MCF 10A (cell line): ENCODE measurements at places on chromosomes 2 and 18.
A peak's percentile ranks its signal among the peaks of the same experiment; 100 is the strongest.

GRCh38 chr2:54704688-54705605 is 18.5 kb upstream of the EML6 start:
- DNase-seq, result peak; percentile 77

DNA sequence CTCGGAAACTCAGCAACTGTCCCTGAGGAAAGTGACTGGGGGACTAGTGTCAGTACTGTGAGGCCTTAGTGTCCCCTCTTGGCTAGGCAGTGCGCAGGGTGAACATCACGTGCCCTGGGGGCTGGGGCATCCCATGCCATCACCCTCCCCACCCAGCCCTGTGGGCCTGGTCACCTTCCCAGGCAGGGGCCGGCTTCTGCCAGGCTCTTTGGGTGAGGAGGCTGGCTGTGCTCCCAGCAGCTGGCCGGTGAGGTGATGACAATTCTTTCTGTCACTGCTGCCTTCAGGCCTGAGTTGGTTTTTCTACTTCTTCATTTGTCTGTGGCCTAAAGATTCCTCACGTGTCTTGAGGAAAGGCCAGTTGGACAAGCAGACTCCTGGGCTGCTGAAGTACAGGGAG is 180.8 kb downstream of the KLHL29 start:
- no peak for DNase-seq

GRCh38 chr2:190188289-190188688 is 125.8 kb upstream of the MSTN start:
- no peak for DNase-seq

- DNase-seq, result no peak
Observed at GRCh38 chr18:8745355-8746014, 40.1 kb downstream of the MTCL1 start.

- peak; percentile 18 for DNase-seq
Observed at GRCh38 chr2:75828826-75829225, 118.1 kb upstream of the GCFC2 start.

DNA sequence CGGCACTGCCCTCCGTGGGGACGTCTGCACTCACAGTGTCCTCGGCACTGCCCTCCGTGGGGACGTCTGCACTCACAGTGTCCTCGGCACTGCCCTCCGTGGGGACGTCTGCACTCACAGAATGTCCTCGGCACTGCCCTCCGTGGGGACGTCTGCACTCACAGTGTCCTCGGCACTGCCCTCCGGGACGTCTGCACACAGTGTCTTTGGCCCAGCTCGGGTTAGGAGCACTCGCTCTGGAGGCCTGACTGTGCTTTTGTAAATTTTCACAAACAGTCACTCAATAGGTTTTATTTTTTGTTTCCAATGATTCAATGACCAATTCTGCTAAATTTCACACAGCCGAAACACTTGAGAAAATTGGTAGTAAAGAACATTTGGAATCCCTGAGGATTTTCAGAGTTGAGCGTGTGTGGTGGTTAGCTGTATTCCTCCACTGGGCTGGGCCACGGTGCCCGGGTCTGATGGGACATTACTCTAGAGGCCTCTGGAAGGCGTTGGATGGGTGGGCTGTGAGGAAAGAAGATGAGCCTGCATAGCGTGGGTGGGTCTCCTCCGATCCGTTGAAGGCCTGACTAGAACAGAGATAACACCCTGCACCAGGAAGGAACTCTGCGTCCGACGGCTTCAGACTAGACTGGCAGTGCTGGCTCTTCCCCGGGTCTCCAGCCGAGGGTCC is 134.8 kb downstream of the RTP5 start:
- no peak for DNase-seq

DNA sequence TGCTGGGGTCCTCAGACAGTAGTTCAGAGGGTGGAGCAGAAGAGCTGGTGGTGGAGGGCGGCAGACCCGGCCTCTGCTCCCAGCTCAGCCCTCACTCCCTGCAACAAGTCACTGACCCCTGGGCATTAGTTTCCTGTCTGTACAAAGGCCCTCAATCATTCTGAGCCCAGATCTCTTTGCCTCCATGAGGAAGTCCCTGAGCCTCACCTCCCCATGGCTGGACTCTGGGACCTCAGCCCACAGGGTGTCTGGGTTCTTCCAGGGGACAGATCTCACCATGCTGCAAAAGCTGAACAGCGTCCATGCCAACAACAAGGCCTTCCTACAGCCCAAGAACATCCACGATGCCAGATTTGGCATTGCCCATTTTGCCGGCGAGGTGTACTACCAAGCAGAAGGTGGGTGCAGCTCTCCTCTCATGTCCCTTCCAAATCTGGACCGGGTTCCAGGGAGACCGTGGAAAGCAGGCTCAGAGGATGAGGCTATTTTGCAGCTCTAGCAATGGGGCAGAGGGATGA is 49.1 kb downstream of the MYO7B start:
- no peak for DNase-seq

GRCh38 chr2:100813527-100813926 is 6.4 kb upstream of the NPAS2 start:
- peak; percentile 33 for DNase-seq

- peak; percentile 58 for DNase-seq
Observed at GRCh38 chr2:171086352-171087290, 74.1 kb downstream of the TLK1 start.

DNA sequence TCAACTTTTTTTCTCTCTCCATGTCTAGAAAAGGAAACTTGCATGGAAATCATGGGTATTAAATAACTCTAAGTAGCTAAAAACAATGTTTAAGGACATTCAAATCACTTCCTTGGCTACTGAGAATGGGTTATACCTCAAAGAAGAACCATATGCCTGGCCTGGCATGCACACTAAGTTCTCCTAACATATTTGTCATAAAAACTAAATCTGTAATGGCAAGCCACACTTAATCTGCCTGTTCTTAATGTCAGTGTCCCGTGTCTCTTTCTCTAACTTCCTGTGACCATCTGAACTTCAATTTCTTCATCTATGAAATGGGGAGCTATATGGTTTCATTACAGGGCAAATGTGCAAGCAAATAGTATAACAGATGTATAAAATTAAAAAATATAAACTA is 11.1 kb downstream of the PDE1A start:
- no peak for DNase-seq

DNA sequence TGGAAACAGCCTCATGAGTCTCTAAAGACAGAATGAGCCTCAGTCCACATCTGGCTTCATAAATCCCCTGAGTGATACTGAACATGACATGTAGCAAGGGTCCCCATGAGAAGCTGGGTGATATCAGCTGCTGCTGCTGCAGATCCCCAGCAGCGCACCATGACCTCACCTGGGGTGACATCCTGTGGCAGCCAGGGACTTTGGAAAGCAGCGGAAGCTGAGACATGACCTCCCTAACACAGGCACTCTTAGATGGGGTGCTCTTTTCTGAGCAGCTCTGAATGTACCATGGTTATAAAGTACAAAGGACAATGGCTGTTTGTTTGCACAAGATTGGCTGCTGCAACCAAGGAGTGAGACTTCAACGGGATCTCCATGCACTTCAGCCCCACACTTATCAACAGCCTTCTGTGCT is 74.7 kb upstream of the TMEM200C start:
- DNase-seq, result no peak

DNA sequence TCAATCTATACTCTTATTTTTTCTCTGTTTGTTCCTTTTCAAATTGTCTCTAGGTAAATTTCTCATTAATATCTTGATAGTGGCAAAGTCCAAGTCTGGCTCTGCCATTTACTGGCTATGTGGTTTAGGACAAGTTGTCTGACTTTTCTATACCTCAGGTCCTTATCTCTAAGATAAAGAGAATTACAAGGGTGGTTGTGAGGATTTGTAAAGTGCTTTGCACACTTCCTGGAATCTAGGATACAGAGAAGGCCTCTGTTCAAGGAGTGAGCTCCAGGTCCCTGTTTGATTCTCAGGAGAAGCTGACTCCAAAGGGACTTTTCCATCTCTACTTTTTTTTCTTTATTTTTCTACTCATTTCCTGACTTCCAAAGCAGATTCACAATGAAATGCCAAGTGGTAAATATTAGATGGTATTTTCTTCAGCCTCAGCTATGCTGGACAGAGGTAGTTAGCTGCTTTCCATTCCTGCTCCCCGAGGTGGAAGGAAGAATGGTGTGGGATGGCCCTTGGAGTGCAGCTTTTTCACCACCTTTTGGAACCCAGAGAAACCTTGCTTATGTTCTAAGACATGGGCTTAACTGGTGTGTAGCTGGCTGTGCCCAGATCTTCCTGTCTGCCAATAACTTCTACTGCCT is 90.5 kb downstream of the GALNT1 start:
- DNase-seq, result peak; percentile 0

DNA sequence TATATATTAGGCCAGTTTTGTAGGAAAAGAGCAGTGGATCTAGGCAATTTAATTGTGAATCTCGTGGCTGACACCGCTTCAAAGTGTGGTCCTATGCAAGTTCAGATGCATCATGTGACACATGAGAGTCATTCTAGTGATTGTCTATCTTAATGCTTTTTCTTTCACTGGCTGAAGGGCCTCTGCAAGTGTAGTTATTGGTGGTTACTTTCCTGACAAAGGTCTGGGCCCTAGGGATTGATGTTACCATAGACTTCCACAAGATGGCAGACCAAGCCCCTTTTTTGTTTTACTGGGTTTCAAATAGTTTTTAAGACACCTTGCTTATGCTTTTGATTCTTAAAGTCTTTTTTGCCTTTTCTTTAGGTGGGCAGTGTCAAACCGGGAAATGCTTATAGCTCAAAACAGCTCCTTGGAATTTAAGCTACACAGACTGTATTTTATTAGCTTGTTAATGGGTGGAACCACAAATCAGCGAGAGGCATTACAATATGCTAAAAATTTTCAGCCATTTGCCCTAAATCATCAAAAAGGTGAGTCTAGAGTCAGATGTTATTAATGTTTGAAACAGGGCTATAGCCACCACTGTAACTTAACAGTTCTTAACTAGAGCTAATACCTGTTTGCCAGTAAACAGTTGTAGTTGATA is 25.9 kb downstream of the CD8A start:
- DNase-seq, result peak; percentile 47

GRCh38 chr2:114442510-114442909 is at the start of gene DPP10:
Gene DPP10 (plus strand): TSS chr2:114442641.
- DNase-seq, result peak; percentile 59

- peak; percentile 34 for DNase-seq
Observed at GRCh38 chr2:230327418-230328154, 593 bp downstream of the SP140L start.

DNA sequence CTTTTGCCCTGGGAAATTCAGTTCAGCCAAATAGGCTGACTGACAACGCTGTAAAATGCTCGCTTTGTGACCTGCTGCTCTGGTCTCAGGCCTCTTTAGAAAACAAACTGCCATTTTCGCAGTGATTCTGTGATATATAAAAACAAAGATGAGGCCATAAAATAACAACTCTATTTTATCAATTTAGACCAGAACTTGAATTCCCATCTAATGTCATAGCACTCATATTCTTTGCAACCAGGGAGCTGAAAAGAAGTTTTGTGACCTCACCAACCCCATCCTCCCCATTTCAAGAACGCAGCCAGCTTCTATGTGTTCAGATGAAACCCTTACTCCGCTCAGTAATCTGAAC is 40.3 kb downstream of the TCF4 start:
- DNase-seq, result no peak

GRCh38 chr2:107817378-107817777 is 9.3 kb upstream of the RGPD4 start:
- no peak for DNase-seq

GRCh38 chr2:57563015-57563414 is 483.6 kb upstream of the VRK2 start:
- no peak for DNase-seq

DNA sequence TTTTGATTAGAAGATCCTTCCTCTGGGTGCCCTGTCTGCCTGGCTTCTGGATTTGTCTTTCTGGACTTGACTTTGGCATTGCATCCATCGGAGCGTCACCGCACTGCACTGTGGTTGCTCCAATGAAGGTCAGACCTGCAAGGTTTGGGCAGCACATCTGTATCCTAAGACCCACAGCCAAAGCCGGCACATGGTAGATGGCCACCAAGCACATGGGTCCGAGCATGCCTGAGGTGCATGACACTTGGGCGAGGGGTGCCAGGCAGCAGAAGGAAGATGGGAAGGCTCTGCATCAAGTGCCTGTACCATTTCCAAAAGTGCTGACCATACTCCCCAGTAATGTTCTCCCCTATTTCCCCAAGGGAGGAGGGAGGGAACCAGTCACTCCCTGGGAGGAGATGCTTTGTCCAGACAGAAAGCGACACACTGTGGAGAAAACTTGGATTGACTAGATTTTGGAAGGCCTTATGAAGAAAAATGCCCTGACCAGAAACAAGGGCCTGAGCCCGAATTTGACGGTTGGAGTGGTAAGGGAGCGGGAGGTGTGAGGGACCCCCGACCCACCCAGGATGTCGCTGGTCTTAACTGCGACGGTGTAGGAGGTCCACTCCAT is 149.9 kb downstream of the LOXHD1 start:
- no peak for DNase-seq

- no peak for DNase-seq
Observed at GRCh38 chr2:124315221-124315880, 290.3 kb downstream of the CNTNAP5 start.

DNA sequence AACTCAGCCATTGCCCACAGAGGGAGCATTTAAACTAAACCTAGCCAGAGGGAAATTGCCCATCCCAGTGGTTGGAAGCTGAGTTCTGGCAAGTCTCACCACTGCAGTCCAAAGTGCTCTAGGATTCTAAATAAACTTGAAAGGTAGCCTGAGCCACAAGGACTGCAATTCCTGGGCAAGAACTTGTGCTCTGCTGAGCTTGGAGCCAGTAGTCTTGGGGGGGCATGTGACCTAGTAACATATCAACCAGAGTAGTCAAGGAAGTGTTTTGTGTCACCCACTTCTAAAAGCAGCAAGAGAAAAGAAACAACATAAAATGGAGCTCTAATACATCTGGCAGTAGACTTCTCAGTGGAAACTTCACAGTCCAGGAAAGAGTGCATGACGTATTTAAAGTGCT is 167.0 kb downstream of the PTH2R start:
- DNase-seq, result no peak

- no peak for DNase-seq
Observed at GRCh38 chr18:48098538-48098937, 168.1 kb upstream of the SMAD2 start.

DNA sequence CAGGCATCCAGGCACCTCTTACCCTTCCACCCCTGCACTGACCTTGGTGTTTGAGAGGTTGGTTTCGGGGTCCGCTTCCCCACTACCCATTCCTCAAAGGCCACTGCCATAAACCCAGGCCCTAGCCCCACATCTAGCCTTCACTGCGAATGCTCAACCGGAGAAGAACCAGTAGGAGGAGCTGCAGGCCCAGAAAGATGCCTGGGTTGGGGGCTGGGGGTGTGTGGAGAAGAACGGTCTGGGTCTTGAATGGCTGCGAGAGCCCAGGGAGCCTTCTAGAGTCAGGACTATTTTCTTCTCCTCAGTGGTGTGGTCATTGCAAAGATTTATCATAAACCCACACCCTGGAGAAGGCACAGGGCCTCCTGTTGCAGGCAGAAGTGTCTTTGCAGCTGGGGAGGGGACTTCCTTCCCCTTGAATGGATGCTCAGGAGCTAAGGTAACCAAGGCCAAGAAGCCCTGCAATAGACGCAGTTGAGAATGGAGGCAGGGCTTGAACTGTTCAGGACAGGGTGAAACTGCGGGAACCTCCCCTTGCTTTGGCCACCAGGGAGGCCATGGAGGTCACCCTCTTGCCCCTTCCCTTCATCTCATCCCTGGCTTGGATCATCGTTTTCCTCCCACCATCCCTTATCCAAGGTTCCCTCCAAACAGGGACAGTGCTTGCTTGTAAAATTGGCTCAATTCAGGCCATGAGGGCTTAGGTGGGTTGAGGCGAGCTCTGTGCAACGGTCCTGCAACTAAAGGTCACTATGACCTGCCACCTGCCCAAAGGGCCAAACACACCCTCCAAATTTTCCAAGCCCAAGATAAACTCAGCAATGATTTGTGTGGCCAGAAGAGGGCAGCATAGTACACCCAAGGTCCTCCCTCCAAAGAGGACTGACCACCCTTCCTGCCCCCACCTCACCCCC is 20.9 kb downstream of the THNSL2 start:
- DNase-seq, result peak; percentile 67
